ENCODE measurements at places on chromosomes 7 and 10.

DNA sequence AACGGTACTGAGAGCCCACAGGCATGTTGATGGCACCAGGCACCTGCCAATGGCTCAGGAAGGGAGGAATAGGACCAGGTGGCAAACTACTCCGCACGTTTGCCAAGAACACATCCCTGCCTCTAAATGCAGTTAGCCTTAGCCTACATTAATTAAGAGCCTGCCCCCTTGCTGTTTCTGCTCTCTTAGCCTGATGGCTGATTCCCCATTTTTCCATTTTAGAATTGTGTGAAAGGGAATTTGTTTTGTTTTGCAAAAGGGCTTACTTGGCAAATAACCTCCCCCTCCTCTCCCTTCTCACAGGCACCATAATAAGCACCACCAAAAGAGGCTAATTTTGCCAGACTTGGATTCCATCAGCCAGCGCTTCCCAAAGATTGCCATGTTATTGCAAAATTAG, 1203.2 kb downstream of the SORCS3 start:
- DNase-seq: no peak

- no peak for DNase-seq
Measured at GRCh38 chr7:46290374-46291049, 369.4 kb upstream of the IGFBP3 start.

- DNase-seq: no peak
Measured at GRCh38 chr10:79420974-79421688, 24.3 kb downstream of the ZCCHC24 start.

GRCh38 chr10:71613877-71614276, 105.7 kb downstream of the C10orf105 start:
- no peak for DNase-seq

GRCh38 chr7:43481902-43482678, 100.8 kb upstream of the STK17A start:
- DNase-seq: no peak

DNA sequence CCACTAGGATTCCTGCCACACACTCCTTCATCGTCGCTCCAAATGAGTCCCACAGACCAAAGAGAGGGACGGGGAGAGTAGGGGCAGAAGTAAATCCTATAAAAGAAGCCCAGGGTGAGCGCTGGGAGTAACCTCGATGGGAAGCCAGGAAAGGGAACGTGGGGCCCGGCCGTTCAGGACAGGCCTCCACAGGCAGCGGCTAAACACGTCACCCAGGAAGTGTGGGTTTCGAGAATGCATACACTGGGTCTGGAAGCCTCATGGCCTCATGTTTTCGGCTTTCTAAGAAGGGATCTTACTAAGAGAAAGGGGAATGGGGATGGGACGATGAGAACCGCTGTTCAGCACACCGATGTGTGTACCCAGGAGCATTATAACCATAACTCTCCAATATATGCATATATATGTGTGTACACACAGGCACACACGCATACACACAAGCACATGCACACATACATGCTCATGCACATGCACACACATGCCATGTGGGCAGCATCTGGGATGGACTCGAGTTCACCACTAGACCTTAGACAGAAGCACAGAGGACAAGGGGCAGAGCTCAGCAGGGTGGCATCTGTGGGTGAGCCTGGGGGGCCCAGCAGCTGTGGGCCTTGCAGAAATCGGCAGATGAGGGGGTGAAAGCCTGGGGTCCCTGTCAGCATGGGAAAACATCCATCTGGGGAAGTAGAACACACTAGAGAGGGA, 14.8 kb upstream of the CNPY1 start:
- DNase-seq: no peak

DNA sequence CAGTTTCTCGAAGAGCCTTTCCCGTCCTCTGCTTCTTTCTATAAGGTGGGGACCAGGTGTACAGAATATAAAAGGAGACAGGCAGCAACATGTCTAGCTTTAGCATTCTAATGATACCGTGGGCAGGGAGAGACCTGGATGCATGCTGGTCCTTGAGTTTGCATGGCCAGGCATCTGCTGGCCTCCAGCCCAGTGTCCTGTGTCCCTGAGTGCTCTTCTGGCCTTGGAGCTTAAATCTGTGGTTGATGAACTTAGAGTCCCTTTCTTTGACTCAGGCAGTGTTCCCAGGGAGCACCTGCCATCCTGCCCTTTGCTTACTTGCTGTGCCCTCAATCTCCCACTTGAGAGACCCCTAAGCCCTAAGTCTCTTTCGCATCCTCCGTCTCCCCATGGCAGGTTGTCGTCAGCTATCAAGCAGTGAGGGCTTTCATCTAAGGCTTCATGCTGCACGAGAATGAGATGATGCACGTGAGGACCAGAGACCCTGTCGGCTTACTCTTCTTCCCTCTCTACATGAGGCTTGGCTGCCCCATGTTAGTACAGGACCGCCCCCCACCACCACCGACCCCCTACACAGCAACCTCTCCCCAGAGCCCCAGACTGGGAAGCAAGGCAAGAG, 313.4 kb upstream of the C7orf33 start:
- no peak for DNase-seq

- no peak for DNase-seq
Measured at GRCh38 chr7:55588976-55589604, 16.8 kb upstream of the VOPP1 start.

DNA sequence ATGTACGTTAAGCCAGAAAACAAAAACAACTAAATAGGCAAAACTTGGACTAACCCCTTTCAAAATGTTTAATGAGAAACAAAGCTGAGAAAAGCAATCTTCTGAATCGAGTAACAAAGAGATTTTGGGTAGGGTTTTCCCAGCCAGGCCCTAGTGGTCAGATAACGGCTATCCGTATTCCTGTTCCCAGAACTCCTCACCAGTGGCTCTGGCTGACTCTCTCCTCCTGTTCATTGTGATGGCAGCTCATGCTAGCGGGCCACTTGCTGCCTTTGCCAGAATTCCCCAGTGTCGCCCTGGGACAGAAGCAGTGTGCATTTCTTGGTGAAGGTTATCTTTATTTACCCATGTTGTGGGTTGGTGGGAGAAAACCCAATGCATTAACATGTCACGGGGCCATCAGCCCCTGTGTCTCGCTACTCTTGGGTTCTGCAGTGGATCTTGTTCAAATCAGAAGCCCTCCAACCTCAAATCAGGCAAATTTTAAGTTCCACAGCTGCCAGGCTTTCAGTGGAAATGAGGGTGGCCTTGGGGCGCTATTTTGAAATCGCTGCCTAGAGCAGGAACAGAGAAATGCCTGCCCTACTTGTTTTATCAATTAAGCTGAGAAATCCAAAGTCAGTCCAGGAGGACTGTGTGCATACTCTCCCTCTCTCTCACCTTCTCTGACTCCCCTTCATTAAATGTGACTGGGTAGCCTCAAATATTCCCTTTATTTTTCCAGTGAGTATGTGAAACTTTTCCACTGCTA, 164.5 kb upstream of the NPVF start:
- no peak for DNase-seq

GRCh38 chr7:55502858-55503440, 69.4 kb downstream of the VOPP1 start:
- no peak for DNase-seq

DNA sequence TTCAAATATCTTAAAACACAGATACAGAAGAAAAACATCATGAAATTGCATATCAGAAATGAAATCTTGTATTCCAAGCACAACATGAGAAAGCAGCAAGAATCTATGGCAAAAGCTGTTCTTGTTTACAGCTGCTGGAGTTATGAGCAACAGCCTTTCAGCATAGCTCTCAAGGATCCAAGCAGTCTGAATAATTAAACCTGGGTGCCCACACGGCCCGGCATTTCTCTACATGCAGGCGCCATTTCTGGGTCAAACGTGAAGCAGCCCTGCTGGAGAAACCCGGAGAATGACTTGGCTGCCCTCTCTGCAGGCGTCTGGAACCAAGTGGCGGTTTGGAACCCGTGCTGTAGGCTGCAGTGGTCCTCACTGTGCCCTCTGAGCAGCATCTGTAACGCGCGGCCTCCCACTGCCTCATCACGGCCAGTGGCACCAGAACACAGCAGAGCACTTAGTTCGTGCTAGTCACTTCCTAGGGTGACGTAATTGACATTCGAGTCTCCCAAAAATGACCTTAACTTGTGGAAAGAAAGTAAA, 213.0 kb downstream of the TCERG1L start:
- DNase-seq: no peak

GRCh38 chr7:138978541-138979184, 2.5 kb downstream of the KIAA1549 start:
- no peak for DNase-seq

DNA sequence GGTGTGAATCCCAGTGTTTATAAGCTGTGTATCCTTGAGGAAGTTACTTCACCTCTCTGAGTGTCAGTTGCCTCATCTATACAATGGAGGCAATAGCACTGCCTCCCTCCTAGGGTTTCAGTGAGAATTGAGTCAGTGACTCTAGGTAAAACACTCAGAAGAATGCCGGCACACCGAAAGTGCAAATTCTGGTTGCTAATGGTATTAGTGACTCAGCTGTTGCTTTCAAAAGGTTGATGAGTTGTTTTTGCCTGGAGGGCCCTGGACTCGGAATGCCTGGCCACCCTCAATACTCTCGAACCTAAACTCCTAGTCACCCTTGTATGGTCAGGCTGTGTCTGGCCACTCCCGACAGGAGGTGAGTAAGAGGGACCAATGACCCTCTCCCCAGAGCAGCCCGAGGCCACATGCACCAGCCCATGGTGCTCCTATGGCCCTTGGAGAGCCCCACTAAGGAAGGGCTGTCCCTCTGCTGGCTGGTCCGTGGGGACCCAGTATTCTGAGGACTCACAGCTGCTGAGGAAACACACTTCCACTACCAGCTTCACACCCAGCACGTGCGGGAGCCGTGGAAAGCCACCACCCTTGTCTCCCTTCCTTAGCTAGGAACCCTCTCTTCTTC, 60.2 kb downstream of the CALML3 start:
- no peak for DNase-seq

GRCh38 chr10:112584276-112584675, 137.3 kb downstream of the VTI1A start:
- no peak for DNase-seq

- DNase-seq: peak; percentile 95
Measured at GRCh38 chr7:5423976-5424748, 528 bp upstream of the TNRC18 start.

GRCh38 chr7:139741239-139741638, 36.6 kb downstream of the HIPK2 start:
- DNase-seq: no peak

- DNase-seq: no peak
Measured at GRCh38 chr7:55440040-55440690, 75.0 kb downstream of the LANCL2 start.

DNA sequence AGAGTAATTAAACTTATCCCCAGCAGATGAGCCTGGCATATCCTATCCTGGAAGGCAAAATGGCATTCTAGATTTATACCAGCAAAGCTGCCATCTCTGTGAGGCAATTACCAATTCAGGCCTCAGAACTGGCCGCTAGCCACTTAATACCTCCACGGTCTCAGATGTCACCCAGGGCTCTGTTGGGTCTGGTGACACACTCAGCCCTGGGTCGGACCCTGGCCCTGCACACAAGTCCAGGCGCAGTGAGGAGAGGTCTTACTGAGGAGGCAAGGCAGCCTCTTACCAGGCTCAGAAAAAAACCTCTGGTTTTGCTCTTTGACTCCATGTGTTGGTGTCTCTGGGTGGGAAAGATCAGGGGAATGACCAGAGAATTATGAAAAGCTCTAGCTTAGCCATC, 186.6 kb downstream of the EMX2 start:
- no peak for DNase-seq

DNA sequence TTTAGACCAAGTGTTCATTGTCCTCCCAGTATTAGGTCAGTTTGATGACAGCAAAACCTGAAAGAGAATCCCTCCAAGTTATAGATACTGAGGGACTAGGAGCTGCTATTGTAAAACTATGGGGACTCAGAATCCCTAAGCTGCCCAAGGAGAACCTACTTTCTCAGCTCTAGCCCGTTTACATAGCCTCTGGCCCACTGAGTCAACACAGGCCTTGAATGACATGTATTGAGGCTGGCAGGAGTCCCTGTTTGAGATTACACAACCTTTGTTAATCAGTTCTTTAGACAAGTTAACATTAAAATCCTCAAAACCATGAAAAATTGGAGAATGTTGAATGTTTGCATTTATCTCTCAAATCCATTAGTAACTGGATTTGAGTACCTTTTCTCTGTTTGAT, 1079.0 kb downstream of the KCNMA1 start:
- peak; percentile 32 for DNase-seq

GRCh38 chr7:124945680-124946079, 16.1 kb upstream of the POT1 start:
- no peak for DNase-seq

GRCh38 chr7:111499027-111499426, 63.3 kb downstream of the IMMP2L start:
- no peak for DNase-seq

DNA sequence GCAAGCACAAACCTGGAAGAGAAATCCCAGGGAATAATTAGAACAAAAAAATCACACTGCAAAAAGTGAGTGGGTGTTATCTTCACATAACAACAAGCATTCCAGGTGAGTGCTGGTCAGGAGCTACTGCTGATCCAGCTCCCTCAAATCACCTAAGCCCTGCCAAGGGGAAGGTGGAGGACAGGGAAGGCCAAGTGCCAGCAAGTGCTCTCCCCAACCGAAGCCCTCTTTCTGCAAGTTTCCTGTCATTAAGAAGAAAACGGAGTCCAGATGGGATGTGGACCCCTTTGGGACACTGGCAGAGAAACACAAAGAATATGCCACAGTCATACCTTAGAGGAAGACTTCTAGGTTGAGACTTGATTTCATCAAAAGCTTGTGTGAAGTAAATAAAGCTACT, 933.0 kb upstream of the ZNF722 start:
- no peak for DNase-seq

DNA sequence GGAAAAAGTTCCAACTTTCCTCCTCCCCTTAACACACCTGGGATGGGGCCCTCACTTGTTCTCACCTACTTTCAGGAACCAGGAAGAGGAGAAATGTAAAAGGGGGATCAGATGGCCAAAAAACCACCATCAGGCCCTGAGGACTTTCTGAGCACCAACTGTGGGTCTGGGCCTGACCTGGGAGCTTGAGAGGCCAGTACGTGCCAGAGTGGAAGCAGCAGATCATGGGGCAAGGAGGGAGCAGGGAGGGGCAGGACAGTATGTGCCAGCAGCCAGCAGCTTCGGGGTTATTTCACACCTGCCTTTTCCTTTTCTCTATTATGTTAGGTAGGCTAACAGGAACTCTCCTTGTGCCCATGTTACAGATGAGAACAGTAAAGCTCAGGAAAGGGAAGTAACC, 118.8 kb upstream of the UNC5B start:
- no peak for DNase-seq

DNA sequence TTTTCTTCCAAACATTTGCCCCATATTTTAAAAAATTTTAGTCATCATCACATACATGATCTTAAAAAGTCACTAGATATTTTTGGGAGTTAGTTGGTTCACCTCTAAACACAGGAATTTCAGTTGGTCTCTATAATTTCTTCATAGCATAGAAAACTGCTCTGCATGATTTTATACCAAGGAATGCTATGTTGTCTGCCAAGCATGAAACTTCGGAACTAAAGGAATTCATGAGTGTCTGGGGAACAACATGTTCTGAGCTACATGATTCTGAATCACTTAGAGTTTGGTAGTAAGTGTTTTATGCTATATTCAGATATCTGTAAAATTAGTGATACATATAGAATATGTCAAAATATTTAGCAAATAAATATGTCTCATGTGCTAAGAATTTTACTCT, 957.8 kb downstream of the GATA3 start:
- no peak for DNase-seq
